ENCODE measurements at places on chromosomes 16 and 17.

GRCh38 chr17:49456183-49456965, 38.7 kb upstream of the NGFR start:
- no peak for DNase-seq

- no peak for DNase-seq
These were observed 27.5 kb upstream of the HELZ start for GRCh38 chr17:67272312-67273047.

GRCh38 chr16:55453909-55454308, 25.1 kb upstream of the MMP2 start:
- DNase-seq = no peak

DNA sequence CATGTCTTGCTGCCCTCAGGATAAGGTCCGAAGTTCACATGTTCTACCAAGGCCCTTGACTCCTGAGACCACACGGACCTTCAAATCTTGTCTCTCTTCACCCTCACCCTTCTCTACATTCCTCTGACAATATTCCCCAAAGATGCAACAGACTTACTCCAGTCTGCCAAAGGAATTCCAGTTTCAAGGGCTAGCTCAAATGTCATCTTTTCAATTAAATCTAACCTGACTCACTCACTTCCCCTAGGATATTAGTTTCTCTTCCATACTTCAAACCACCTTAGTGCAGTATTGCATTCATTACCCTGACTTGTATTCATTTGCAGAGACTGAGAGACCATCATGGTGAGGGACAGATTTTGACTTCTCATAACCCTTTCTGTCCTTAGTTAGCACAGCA, 59.6 kb upstream of the ADCY9 start:
- no peak for DNase-seq

DNA sequence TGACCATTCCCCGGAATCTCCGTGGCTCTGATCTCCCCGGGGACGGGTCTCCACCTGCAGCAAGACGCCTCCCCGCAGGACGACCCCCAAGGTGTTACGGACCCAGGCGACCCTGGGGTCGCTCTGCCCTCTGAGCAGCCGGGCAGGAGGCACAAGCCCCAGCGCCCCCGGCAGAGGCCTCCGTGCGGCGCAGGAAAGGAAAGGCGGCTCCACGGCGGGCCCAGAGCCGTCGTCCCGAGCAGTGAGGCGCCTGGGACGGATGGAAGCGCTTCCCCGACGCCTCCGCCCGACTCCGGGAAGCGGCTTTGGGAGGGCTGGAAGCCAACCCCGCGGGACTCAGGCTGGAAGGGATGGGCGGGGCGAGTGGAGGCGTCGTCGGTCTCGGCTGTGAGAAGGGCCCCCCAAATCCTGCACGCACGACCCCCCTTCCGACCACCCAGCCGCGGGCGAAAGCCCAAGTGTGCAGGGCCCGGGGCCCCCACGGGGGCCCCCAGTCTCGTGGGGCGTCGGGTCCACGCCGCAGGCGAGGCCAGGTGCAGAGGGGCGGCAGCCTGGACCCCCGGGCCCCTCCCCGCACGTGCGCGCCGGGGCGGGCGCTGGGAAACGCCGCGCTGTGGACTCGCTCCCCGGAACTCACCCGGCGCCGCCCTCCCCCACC, 32.7 kb upstream of the RPH3AL start:
- peak; percentile 22 for DNase-seq

DNA sequence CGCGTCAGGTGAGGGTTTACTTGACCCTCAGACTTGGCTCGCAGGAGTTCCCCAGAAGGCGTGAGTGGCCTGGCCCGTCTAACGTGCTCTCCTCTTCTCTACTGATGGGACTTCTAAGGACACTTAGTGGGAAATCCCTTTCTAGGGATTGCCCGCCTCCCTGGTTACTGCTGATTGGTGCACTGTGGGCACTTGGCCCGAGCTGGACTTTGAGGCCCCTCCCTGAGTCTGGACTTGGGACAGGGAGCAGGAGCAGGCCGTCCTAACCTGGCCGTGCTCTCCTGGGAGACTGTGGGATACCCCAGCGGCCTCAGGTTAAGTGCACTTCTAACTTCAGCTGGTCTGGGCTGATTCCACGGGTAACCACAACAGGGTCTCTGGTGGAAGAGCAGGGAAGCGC, 14.7 kb downstream of the IFT140 start:
- no peak for DNase-seq

GRCh38 chr16:83029467-83029866, 402.7 kb downstream of the CDH13 start:
- no peak for DNase-seq

DNA sequence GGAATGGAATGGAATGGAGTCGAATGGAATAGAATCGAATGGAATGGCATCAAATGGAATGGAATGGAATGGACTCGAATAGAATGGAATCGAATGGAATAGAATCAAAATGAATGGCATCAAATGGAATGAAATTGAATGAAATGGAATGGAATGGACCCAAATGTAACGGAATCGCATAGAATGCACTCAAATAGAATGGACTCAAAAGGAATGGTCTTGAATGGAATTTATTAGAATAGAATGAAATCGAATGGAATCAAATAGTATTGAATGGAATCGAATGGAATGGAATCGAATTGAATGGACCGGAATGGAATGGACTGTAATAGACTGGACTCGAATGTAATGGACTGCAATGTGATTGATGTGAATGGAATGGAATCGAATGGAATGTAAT, 501.4 kb upstream of the WSB1 start:
- no peak for DNase-seq

DNA sequence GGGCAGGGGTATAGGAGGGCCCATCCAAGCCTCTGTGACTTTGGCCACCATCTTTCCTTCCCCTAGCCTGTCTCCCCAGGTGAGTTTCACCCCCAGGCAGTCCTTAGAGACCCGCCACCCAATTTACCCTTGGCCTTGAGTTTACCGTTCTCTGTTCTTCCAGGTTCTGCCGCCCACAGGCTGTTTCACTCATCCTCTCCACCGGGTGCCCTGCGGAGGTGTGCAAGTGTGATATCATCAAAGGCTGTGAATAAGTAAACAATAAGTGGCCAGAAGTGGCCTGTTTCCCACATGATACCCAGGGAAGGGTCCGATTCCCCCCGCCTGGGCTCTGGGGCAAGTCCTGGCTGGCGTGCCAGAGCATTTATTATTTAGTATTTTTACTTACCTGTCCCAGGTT, 15.1 kb upstream of the TLCD3B start:
- no peak for DNase-seq

DNA sequence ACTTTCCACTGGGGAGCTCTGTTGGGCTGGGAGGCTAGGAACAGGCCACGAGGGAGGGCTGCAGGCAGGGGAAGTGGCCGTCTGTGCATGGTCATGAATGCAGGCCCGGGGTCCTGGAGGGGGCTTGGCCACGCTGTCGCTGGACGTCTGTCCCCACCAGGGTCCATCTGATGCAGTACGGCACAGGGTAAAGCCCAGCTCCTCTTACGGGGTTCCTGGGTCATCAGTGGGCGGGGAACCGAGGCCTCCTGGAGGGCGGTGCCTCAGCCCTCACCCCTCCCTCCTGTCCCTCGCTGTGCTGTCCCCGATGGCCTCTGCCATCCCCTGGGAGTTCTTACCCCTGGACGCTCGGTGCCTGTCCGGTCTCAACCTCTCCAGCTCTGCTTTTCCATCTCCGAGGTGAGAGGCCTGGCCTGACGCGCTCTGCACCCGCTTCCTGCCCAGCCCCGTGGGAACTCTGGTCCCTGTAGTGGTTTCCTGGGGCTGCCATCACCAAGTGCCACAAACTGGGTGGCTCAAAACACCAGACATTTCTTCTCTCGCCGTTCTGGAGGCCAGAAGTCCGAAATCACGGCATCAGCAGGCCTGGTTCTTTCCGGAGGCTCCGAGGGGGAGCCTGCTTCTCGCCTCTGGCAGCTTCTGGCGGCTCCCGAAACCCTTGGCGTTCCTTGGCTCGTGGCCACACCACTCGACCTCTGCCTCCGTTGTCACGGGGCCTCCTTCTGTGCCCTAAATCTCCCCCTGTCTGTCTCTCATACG, 182.8 kb downstream of the SEC14L1 start:
- no peak for DNase-seq

GRCh38 chr16:46862555-46863447, 21.4 kb upstream of the GPT2 start:
- DNase-seq = no peak

DNA sequence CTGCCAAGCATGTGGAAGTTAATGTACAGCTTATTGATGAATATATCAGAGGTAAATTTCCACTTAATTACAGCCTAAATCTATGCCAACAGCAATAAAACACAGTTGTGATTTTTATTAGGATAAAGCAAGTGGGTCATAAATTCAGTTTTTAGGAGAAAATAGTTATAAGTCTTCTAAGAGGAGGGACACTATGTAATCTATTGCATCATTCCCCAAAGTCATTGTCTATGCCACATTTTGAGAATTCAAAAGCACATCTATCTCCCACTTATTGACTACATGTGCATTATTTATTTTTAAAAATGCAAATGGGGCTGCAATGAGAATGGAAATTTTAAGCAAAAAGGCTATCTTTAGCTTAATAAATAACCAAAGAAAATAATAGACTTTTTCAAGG, 23.7 kb upstream of the NSRP1 start:
- DNase-seq = no peak

GRCh38 chr17:58985971-58986370, 120.7 kb downstream of the TRIM37 start:
- no peak for DNase-seq

- DNase-seq = peak; percentile 46
These were observed 19.3 kb downstream of the CD2BP2 start for GRCh38 chr16:30335598-30336474.

GRCh38 chr17:13273806-13274205, 256.0 kb upstream of the ELAC2 start:
- no peak for DNase-seq

- no peak for DNase-seq
These were observed 53.1 kb downstream of the ANKFN1 start for GRCh38 chr17:56206351-56206750.

DNA sequence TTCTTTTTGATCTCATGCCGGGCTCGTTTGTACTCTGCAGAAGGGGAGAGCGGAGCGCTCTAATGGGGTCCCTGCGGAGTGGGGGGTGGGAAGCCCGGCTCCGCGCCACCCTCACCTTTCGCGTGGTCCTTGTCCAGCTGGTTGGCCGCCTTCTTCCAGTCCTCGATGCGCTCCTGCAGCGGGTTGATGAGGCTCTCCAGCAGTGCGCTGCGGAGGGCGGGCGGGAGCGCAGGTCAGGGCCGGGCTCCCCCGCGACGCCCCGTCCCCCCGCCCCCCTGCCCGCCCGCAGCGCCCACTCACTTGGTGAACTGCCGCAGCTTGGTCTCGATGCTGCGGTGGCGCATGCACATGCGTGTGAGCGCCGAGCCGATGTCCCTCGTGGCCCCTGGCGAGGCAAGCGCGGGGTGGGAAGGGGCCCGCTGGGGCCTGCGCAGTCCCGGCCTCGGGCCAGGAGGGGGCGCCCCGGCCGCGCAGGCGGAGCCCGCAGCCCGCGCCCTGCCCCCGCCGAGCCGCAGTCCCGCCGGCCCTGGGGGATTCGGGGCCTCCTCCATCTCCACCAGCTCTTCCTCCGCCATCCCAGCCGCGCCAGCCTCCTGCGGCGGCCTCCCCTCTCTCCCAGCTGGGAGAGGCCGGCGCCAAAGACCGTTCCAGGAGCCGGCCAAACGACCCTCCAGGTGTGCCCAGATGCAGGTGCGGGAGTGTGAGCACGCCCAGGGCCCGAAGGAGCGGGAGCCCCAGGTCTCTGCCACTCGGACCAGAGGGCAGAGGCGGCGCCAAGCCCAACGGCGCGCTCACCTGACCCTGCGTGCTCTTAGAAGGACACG, 6.0 kb downstream of the MTSS2 start:
- DNase-seq = no peak

GRCh38 chr16:72210555-72210954, 38.6 kb upstream of the PMFBP1 start:
- no peak for DNase-seq
